ENCODE measurements at places on chromosomes 11 and 22. TPM values are rescaled to one million over a fixed set of nuclear protein-coding genes. Genes with fewer than 3 reads are reported as not detected.

- DNase-seq = no peak
Measured at GRCh38 chr11:103434073-103434411, 324.8 kb downstream of the DYNC2H1 start.

Gene SRPRA
- 66.8 TPM for total RNA-seq

- DNase-seq = no peak
Measured at GRCh38 chr11:44388828-44389657, 79.1 kb upstream of the ALX4 start.

- peak; percentile 72 for DNase-seq
Measured at GRCh38 chr11:117882311-117882905, 6.0 kb upstream of the FXYD6 start.

- DNase-seq = no peak
Measured at GRCh38 chr22:29780748-29781676, 13.8 kb downstream of the UQCR10 start.

Measured in lower leg skin (tissue), 4 donors.